ENCODE measurements at places on chromosomes 2 and 18.
A peak's percentile ranks its signal among the peaks of the same experiment; 100 is the strongest.

- DNase-seq: no peak
Observed at GRCh38 chr18:39596891-39597290, 2031.3 kb upstream of the CELF4 start.

- DNase-seq: peak; percentile 16
Observed at GRCh38 chr2:72993147-72993932, 76.0 kb downstream of the EMX1 start.

GRCh38 chr2:191625016-191625415 lies 52.9 kb upstream of the NABP1 start:
- no peak for DNase-seq

DNA sequence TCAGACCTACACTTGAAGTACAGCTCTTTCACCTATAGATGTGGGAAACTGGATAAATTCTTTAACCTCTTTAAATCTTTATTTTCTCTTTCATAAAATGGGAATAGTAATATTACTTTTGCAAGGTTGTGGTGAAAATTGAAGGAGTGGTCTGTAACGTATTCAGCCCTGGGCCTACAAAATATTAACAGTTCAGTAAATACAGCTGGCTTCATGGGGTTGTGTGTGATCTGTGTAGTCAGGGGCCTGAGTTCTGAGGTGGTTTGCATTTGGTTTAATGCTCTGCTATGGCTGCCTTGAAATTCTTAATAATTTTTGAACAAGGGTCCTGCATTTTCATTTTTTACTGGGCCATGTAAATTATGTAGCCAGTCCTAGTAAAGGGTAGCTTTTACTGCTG lies 16.8 kb upstream of the EML6 start:
- DNase-seq: no peak

- DNase-seq: no peak
Observed at GRCh38 chr2:196441527-196441926, 198.0 kb upstream of the CCDC150 start.

GRCh38 chr2:40321016-40321623 lies 130.8 kb downstream of the SLC8A1 start:
- DNase-seq: no peak

DNA sequence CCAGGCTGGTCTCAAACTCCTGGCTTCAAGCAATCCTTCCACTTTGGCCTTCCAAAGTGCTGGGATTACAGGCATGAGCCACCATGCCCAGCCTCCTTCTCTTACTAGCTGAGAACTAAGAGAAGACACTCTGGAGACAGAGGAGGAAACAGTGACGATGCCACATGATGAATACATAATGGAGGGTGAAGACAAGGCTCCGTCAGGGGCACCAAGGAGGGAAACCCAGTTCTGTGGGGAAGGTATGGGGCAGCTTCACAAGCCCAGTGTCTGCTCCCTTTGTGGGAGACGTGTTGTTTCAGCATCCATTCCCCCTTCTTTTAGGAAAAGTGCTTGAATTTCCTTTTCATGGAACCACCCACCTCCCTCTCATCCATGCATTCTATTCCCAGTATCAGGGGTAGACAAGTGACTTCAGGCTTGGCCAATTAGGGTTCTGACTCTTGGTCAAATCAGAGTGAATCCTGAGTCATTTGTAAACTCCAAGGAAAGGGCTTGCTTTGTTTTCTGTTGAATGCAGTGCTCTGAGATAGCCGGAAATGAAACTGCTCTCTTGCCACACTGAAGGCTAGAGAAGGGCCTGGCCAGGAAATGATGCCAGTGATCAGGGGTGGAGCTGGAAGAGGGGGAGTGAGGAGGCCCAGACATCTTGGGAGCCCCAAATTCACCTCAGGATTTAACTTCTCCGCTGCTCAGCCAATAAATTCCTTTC lies 23.7 kb downstream of the TMEM127 start:
- DNase-seq: peak; percentile 67

DNA sequence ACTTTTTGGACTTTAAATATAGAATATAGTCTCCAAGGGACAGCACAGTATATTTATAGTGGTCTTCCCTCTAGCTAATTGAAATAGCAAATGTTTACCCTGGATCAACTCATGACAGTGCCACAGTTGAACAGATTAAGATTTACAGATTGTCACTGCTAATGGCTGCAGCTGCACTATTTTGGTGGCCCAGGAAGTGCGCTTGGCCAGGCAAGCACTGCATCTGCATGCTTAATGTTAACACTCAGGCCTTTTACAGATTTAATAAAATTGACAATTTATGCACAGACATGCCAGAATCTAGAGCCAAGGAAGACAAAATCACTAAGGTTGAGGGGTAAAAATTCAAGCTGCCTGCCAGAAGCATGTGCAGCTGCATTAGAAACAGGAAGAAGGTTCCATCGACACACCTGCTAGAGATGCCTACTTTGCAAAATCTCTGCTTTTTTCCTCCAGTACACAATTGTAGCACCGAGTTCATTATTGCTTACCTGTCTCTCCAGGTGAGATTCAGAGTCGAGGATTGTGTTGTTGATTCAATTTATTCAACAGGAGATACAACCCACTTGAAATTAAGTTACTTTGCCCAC lies 1042.3 kb upstream of the NRXN1 start:
- no peak for DNase-seq

GRCh38 chr18:39329496-39330275 lies 1764.1 kb upstream of the CELF4 start:
- DNase-seq: no peak

GRCh38 chr18:24954341-24954740 lies 397.6 kb downstream of the ZNF521 start:
- DNase-seq: no peak

GRCh38 chr2:205967391-205968075 lies 118.4 kb downstream of the INO80D start:
- DNase-seq: no peak

DNA sequence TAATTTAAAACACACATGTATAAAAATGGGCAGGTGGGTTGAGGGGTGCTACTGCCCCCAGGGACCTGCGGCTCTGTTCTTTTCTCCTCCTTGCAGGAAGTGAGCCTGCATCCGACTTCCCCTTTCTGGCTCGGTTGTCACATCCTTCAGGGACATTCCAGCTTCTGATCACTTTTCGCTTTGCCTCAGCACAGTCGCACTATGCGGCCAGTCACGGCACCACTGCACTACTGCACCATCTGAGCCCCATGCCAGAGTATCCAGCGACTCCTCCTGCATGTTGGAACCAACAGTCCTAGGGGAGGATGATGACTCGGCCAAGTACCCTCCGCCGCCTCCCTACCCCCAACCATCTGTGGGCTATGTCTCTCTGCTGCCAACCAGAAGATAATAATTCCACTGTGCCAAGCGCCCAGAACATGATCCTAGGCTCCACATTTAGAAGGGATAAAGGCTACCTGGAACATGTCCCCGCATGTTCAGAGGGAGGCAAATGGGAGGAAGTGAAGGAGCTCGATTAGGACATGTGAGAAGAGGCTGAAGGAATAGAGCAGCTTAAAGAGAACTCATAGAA lies 17.6 kb downstream of the CDC42EP3 start:
- DNase-seq: peak; percentile 77

GRCh38 chr2:240579071-240579762 lies 7.3 kb upstream of the CAPN10 start:
- no peak for DNase-seq

DNA sequence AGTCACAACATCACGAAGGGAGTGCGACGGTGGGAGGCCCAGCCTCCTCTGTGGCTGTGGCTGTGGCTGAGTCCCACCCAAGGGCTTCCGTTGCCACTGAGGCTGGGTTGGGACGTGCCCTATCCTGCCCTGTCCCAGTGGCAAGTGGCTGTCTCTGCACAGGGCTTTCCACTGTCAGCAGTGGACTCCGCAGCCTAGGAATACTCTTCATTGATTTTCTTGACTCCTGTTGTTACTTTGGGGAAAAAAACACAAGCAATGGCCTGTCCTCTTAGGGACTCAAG lies 122.7 kb downstream of the RAB3GAP1 start:
- DNase-seq: no peak

GRCh38 chr2:159153951-159154350 lies 132.6 kb downstream of the WDSUB1 start:
- DNase-seq: no peak

DNA sequence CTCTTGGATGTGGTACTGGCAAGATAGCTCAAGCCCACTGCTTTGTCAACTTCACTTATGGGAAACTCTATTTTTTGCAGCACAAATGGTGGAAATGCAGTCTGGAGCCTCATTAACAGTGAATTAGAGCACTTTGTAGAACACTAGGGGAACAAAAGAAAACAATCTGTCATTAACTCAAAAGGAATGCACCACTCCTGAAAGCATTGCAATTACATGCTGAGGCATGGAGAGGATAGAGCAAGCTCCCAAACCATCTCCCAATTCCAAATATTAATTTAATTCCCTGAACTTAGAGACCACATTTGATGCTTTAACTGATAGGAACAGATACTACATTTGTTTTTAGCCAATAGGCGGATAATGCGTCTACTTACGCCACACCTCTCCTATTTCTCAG lies 32.8 kb upstream of the TANC1 start:
- DNase-seq: no peak

- no peak for DNase-seq
Observed at GRCh38 chr2:41234093-41234492, 782.2 kb upstream of the SLC8A1 start.

DNA sequence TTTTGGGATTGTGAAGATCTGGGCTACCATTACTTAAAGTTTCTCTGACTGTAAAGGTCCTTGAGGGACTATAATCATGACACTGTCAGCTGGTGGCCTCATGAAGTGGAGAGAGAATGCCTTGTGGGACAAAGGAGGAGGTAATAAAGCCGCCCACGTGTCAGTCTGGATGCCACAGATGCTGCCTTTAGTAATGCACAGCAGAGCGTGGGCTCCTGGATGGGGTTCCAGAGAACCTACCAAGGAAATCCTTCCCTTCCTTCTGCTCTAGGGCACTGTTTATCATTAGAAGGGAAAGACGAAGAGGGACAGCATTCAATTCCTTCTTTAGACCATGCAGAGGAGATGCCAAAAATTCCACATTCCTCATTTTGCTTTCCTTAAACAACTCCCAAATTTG lies 63.5 kb downstream of the COL5A2 start:
- no peak for DNase-seq

- no peak for DNase-seq
Observed at GRCh38 chr2:30022444-30023071, 101.2 kb upstream of the ALK start.
